ENCODE measurements at places on chromosomes 3 and 15. TPM values are rescaled to one million over a fixed set of nuclear protein-coding genes. Genes with fewer than 3 reads are reported as not detected.

Gene ACY1
- total RNA-seq: 40.2 TPM

Gene NLGN1
- total RNA-seq: 0.52 TPM

Gene IREB2
- total RNA-seq: 16.2 TPM

Gene CACNA2D3
- not detected for total RNA-seq

Gene THAP10
- 1.3 TPM for total RNA-seq

Gene GATM
- total RNA-seq: 1,447 TPM

Gene SERPINI2
- total RNA-seq: 221 TPM

Gene GUCA1C
- 0.99 TPM for total RNA-seq

Gene CLRN1
- total RNA-seq: not detected

Gene TMEM39A
- 85.4 TPM for total RNA-seq

Gene GREM1
- total RNA-seq: under 0.01 TPM

Gene ISL2
- total RNA-seq: not detected

Gene CFAP100
- total RNA-seq: not detected

Gene FBN1
- 12.7 TPM for total RNA-seq

Gene P2RY1
- total RNA-seq: 5.4 TPM

Data from body of pancreas (tissue), 4 donors.